ENCODE measurements at places on chromosomes 11 and 22.

DNA sequence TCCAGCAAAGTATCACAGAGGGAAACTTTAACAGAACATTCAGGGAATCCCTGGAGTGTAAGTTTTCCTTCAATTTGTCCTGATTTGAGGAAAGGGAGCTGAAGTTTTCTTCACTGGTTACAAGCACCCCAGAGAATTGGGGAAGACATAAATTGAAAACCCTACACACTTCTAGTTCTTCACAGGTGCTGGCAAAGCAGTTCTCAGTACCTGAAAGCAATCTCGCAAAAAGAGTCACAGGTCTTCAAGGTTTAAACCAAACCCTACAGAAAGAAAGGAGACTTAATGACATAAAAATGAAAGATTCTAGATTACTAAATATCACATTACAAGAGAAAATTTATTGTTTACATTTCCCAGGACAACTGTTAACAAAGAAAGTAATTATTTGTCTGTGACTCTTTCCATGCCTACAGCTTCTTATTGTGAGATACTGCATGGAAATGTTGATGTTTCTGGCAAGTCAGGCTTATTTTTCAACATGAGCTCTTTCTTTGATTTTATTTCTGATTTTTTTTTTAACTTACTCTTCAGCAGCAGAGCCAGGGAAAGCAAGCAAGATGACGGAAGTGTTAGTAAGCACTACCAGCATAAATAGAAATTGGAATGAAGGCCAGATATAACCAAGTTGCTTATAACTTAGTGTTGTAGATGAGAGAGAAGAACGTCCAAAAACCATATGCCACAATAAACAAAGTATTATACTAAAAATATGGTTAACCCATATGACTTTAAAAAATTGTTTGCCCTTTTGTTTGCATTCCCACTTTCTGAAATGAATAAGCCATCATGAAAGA lies 44.1 kb downstream of the FANCF start:
- no peak for DNase-seq

- peak; percentile 26 for DNase-seq
Measured at GRCh38 chr11:35619855-35620640, 1.8 kb downstream of the FJX1 start.

- peak; percentile 76 for DNase-seq
Measured at GRCh38 chr11:119320776-119321524, 4.0 kb upstream of the MCAM start.

DNA sequence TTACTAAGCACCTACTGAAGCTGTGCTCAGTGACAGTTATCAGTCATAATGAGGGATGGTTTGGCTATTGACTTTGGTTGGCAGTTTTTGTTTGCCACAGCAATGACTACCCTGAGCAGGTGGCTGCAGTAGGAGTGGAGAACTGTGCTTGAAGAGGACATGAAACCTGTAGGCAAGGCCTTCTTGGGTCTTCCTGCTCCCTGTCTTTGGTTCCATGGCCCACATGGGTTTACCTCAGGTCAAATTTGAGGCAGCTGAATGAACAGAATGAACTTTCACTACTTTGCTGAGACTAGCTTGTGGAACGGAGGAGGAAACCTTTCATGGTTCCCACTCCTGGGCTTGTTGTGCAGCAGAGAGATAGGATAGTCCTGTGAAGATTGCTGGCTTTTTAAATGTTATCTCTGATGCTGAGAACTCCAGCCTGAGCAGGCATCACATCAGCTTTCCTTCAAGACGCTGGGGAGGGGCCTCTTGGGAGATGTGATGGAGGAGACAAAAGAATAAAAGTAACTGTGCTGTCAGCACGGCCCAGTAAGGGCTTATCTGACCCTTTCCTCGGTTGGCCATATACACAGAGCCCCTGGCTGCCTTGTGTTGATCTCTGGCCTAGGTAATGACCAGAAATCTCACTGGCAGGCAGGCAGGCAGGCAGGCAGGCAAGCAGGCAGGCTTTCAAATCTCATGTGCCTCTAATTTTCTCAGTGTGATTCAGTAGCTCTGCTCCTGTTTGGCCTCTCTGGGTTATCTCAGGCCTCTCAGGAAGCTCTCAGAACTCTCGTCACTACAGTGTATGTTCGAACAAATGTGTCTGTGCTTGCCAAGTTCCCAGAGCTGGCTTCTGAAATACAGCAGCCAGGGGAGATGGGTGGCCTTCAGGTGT lies 12.0 kb downstream of the STIM1 start:
- peak; percentile 23 for DNase-seq

- no peak for DNase-seq
Measured at GRCh38 chr22:48301908-48302307, 1525.8 kb downstream of the BRD1 start.

Measured in fibroblast of villous mesenchyme (primary cell).